ENCODE measurements at places on chromosomes 6 and 20.

GRCh38 chr6:90894285-90895130, 307.6 kb upstream of the MAP3K7 start:
- DNase-seq, result no peak

DNA sequence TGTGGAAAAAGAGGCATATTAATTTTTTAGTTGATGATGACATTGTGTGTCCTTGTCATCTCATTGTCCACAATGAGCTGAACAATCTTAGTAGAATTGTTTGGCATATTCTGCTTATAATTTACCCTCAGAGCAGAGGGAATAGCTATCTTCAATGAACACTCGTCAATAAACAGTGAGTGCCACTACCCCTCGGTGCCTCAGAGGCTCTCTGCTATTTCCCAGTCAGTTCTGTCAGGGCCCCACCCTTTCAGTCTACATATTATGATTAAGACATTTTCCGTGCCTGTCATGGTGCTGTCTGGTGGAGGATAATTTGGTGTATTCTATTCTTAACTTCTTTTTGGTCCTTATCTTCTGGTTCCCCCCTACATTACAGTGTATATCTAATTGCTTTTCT, 31.2 kb downstream of the NUS1 start:
- DNase-seq, result no peak

- no peak for DNase-seq
Measured at GRCh38 chr6:162055365-162055764, 672.2 kb downstream of the PRKN start.

DNA sequence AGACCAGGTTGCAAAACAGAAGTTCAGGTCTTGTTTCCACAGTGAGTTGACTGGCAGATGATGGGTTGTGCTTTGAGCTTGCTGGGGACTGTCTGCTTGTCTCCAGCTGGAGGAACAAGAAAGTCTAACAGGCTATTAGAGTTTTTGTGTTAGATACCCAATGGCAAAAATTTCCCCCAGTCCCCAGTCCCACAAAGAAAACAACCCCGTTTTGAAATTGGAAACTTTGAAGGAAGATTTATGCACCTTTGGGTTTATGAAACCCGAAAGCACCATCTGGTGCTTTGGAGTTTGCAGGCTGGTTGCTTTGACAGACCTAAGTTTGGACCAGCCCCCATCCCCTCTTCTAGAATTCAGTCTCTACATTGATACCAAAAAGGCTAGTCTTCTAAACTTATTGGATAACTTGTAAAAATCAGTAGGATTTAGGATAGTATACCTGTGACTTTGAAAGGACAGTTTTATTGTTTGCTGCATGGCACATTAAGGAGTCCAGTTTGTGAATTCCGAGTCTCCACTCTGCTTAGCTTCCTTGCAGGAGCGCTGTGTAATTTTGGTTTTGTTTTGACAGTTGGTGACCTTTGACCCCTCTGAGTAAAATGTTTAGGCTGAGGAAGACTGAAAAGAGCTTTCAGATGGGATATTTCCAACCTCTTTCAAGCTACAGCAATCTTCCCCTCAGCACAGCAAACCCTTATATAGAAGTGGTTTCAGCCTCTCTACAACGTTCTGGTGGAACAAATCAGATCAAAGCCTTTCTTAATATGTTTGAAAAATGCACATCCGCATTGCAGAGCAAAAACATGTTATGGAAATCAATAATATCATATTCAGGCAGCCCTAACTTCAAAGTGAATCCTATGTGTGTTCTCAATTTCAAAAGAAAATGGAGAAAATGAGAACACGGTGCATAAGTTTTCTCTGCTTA, 25.5 kb upstream of the PRL start:
- no peak for DNase-seq

DNA sequence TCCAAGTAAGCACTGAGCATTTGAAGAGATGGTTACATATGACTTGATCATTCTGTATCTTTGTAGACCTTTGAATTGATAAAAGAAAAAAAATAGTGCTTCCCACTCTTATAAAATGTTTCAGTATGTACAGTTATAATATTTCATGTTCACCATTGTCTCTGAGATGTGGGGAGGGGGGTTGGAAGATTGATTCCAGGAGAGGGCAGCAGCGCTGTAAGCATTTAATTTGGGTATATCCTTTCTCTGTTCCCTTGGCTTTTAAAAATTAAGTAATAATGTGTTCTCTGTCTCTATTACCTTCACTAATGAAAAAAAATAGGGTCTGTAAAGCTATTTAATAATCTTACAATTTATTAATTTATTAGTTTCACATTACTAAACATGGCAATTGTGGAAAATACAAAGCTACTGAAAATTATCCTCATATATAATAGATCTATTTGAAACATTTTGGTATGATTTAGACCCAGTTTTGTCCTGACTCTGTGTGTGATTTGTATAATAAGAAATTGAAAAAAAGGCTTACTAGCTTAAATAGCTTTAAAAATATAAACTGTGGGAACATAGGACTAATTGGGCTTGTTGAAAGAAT, 341.2 kb downstream of the CDKAL1 start:
- no peak for DNase-seq

- no peak for DNase-seq
Measured at GRCh38 chr6:109508166-109508860, 25.3 kb upstream of the ZBTB24 start.

DNA sequence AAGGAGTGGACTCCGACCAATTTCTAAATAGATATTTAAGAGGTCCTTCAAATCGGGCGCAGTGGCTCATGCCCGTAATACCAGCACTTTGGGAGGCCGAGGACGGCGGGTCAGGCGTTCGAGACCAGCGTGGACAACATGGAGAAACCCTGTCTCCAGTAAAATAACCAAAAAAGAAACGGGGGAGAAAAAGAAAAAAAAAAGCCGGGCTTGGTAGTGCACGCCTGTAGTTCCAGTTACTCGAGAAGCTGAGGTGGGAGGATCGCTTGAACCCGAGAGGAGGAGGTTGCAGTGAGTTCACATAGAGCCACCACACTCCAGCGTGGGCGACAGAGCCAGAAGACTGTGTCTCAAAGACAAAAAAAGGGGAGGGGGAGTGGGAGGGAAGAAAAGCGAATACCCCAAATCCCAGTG, 53.3 kb upstream of the HFE start:
- no peak for DNase-seq

GRCh38 chr20:61464307-61465303, 212.5 kb downstream of the CDH4 start:
- DNase-seq, result no peak

- DNase-seq, result no peak
Measured at GRCh38 chr6:152356662-152357061, 280.5 kb downstream of the SYNE1 start.

- DNase-seq, result no peak
Measured at GRCh38 chr6:114793428-114793827, 450.6 kb upstream of the HS3ST5 start.

- DNase-seq, result no peak
Measured at GRCh38 chr6:43290905-43291355, 7.1 kb upstream of the SLC22A7 start.

GRCh38 chr20:63150391-63150898, 65.5 kb downstream of the YTHDF1 start:
- no peak for DNase-seq

- no peak for DNase-seq
Measured at GRCh38 chr6:5087389-5087788, 2.2 kb downstream of the PPP1R3G start.

GRCh38 chr6:106823732-106824351, 150.7 kb downstream of the CD24 start:
- no peak for DNase-seq

DNA sequence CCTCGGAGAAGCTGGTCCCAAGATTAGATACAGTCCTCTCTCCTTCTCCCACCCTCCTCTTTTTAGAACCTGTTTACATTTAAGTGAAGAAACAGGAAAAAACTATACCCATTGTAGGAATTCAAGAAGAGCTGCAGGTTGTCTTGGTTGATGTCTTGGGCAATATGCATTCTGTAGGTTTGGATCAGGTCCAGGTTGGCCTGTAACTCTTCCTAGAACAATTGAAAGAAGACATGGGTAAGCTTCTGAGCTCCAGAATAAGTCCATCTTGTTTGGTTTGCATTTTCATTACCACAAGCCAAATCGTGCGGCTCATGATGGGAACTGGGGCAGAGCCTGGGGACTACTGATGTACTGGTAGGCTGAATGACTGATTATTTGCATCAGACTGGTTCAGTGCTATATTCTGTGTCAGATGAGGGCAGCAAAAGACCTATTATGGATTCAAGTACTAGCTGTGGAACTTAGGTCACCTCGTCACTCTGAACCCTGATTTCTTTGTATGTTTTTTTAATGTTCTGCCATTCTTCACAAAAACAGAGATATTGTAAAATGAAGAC, 20.3 kb upstream of the SLA2 start:
- no peak for DNase-seq

DNA sequence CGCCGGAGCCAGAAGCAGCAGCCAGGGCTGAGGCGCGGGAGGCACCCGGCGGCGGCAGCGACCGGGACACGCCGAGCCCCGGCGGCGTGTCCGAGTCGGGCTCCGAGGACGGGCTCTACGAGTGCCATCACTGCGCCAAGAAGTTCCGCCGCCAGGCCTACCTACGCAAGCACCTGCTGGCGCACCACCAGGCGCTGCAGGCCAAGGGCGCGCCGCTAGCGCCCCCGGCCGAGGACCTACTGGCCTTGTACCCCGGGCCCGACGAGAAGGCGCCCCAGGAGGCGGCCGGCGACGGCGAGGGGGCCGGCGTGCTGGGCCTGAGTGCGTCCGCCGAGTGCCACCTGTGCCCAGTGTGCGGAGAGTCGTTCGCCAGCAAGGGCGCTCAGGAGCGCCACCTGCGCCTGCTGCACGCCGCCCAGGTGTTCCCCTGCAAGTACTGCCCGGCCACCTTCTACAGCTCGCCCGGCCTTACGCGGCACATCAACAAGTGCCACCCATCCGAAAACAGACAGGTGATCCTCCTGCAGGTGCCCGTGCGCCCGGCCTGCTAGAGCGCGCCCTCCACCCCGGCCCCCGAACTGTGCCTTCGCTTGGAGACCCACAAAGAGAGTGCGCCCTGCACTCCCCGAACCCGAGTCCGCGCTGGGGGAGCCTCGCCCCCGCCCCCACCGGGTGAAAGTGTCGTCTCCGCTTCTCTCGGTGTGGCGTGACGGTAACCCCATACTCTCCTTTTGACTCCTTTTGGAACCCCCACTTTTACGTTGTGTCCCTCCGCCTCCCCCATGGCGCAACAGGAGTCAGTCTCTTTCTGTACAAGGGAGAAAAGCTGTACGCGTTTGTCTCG, 1.6 kb downstream of the INSM1 start:
- DNase-seq, result no peak

DNA sequence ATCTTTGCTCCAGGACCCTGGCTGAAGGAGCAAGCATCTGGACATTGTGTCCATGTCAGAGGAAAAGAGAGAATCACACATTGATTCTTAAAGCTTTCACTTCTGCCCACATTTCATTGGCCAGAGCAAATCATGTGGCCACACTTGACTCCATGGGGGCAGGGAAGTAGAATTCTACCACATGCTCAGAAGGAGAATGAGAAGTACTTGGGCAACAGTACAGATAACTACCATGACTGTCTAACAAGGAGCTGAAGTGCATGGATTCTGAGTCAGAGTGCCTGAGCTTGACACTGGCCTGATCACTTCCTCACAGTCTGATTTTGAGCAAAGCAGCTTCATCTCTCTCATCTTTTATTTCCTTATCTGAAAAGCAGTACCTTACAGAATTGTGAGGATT, 38.6 kb downstream of the GHRH start:
- DNase-seq, result no peak

DNA sequence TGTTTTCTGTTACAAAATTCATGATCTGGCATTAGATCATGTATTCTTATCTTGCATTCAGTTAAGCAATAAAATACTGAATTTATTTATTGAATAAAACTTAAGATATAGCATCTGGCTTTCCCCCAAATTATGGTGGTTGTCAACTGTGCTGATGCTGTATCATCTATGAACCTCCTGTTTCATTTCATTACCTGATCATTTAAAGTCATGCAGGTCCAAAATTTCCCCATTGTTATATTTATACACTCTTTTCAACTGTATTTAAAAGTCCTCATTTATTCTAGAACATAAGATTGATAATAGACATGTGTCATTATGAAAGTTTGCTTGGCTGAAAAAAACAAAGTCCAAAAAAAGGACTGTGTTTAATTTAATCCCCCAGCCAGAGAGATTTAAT, 627.4 kb upstream of the ADGRB3 start:
- no peak for DNase-seq

DNA sequence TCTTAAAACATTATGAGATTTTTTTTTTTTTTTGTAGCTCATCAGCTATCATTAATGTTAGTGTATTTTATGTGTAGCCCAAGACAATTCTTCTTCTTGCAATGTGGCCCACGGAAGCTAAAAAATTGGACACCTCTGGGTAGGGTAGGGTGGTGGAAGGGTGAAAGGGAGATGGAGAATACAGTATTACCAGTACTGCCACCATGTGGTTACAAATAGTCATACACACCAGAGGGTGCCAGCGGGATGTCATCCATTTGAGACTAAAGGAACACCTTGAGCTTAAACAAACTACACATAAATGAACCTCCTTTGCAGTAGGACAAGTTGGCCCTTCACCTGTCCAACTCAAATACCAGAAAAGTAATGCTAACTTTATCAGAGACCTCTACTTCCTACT, 601.9 kb downstream of the HTR1B start:
- no peak for DNase-seq

GRCh38 chr6:620166-620565, 36.7 kb downstream of the HUS1B start:
- no peak for DNase-seq

GRCh38 chr6:6769466-6769865, 180.9 kb downstream of the LY86 start:
- no peak for DNase-seq

GRCh38 chr6:6685249-6686040, 96.9 kb downstream of the LY86 start:
- DNase-seq, result no peak
